Left lobe of liver (tissue), 2 donors: ENCODE measurements at places on chromosomes 5 and 9.
A peak's percentile ranks its signal among the peaks of the same experiment; 100 is the strongest.

- no peak for DNase-seq
These were observed 33.4 kb upstream of the CDC42SE2 start for GRCh38 chr5:131230406-131230805.

GRCh38 chr5:132389585-132390286 is 20.2 kb downstream of the SLC22A5 start:
- no peak for DNase-seq

GRCh38 chr9:137851516-137852267 is 25.9 kb upstream of the CACNA1B start:
- DNase-seq: no peak

DNA sequence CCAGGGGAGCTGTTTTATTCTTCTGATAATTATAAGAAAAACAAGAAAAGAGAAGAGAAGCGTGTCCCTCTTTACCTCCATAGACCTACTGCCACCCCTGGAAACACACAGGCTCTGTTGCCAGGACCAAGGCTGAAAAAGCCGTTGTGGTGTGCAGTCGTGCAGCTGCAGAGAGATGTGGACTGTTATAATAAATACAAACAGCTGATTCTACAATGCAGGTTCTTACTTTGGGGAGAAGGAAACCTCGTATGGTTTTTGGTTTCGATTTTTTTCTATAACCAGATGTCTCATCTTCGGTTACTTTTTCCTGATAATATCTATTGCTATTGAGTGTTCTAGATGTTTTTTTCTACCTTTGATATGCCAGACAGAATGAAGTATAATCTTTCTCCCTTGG is 28.1 kb downstream of the FYB1 start:
- DNase-seq: no peak

DNA sequence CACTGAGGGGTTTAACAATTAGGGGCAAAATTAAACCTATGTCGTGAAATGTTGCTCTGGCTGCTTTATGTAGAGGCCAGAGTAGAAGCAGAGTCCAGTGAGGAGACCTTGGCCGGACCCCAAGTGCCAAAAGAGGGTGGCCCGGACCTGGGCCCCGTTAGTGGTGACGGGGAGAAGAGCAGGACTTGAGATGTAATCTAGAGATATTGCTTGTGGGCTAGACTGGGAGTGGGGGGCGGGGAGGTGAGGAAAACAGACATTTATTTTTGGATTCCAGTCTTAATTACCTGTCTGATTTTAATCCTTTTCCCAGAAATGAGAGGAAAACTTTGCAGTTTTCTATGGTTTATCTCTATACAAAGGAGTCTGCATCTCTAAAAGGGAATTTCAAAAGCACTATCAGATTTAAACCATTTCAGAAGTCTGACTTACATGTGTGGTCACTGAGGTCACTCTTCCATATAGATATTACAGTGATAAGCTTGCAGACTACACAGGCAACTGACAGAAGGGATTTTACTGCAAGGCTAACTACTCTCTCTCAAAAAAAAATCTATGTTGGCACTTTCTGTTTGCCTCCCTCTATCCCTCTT is 108.1 kb downstream of the MED27 start:
- no peak for DNase-seq

GRCh38 chr5:150022681-150023080 is 22.1 kb downstream of the HMGXB3 start:
- DNase-seq: no peak

- no peak for DNase-seq
These were observed 198.4 kb upstream of the NR3C1 start for GRCh38 chr5:143601917-143602333.

GRCh38 chr5:169631360-169631759 is 5.7 kb upstream of the DOCK2 start:
- no peak for DNase-seq

DNA sequence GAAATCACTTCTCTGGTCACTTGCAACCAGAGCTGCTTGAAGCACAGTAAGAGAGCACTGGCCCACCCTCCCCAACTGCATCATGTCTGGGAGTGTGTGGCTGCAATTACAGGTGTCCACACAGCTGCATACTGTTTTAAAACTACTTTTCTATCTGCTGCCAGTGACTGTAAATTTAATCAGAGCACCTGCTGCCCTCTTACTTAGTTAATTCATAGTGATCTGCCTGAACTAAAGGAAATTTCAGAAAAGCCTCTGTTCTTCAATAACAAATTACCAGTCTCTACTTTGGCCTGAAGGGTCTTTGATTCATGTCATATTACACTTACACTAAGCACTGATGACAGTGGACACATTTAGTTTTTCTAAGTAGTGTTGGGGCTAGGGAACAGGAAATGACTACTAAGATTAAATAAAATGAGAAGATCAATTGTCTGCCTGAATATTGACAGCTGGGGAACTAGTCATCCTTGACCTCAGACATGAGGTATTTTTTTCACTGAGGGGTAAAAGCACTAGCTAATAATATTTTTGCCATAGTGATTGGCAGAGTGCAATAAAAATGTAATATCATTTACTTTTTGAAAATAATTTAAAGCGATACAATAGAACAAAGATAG is 788.9 kb upstream of the GRAMD2B start:
- no peak for DNase-seq

DNA sequence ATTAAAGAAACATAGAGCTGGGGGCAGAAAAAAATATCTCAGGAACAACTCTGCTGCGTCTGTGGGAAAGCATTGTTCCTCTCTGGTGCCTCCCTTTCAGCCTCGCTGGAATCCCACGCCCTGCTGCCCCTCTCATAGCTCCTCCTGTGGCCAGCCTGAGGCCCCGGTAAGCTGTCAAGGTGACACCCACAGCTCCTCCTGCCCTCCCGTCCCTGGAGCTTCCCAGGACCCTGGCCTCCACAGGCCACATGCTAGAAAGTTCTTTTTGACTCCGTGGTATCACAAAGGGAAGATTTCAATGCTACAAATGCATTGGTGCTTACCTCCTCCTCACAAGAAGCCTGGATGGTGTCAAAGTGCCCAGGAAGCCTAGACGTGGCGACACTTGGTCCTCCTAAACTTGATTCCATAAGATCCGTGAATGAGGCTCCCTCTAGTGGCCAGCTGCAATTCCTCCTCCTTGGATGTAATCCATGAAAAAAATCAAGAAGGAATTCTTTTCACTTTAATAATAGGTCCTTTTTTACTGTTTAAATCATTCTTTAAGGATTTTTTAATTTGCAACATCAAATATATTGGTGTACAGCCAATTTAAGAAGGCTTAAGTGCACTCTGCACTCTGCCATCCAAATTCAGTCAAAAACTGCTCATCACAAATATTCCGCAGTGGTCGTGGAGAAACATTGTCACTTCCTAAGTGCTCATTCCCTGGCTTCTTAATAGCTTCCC is 104.9 kb downstream of the CFAP90 start:
- DNase-seq: peak; percentile 50

DNA sequence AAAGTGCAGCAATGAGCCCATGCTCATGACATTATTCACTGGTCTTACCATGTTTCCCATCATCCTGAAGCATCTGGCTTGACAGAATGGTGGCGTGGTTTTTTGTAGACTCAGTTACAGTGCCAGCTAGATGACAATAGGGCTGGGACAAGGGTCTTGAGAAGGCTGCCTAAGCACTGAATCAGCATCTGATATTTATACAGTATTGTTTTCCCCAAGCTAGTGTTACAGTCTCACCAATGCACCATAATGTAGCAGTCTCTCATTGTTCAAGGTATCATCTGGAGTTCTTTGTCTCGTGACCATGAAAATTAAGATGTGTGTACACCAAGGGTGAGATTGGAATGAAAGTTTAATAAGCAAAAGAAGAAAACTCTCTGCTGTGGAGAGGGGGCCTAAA is 19.0 kb upstream of the GGTA1 start:
- DNase-seq: no peak

- DNase-seq: no peak
These were observed 40.8 kb upstream of the COL15A1 start for GRCh38 chr9:98902925-98903324.

DNA sequence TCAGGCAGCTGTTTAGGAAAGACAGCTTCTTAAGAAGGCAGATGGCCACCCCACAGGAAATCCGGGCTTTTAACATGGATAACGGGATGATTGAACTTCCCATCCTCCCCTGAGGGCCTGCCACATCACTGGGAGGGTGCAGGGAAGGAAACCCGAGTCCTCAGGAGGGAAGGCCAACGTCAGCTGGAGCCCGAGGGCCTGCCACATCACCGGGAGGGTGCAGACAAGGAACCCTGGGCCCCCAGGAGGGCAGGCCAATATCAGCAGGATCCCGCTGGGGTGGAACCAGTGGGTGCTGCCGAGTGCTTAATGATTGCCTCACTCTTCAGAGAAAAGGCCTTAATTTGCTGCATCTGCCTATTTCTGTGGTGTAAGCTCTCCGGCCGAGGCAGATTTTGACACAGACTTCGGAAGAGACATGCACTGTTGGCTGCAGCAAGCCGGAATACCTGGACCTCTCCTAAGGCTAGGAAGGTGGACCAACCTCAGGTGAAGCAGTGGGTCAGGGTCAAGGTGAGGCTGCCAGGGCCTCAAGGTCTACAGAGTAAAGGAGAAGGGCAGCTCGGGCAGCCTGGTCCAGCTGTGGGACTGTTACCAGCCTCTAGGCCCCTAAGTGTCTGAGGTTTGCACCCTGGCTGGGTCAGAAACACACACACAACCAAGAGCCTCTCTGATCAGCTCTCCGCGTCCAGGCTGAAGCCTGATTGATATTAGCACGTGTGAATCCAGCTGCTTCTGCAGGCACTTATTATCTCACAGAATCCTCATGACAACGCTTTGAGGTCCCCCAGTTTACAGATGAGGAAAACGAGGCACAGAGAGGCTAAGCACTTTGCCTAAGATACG is 14.8 kb upstream of the COL5A1 start:
- DNase-seq: peak; percentile 33

- DNase-seq: no peak
These were observed 130.4 kb downstream of the DAB2IP start for GRCh38 chr9:121781701-121782464.

- no peak for DNase-seq
These were observed 12.3 kb upstream of the STING1 start for GRCh38 chr5:139494832-139495231.

DNA sequence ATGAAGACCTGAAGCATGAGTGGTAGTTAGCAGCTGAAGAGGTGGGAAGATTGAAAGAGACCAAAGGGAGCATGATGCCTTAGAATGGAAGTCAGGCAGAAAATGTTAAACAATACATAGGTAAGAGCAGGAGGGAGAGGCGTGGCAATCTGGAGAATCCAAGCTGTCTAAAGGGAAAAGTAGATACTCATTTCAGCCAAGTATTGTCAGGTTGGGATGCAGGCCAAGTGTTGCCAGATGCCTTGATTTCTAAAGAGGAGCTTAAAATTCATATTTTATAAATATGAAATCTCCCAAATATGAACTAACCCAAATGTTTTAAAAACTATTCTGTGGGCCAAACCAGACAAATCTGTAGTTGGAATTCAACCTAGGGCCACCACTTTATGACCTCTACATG is 4.2 kb downstream of the PAM start:
- DNase-seq: no peak

DNA sequence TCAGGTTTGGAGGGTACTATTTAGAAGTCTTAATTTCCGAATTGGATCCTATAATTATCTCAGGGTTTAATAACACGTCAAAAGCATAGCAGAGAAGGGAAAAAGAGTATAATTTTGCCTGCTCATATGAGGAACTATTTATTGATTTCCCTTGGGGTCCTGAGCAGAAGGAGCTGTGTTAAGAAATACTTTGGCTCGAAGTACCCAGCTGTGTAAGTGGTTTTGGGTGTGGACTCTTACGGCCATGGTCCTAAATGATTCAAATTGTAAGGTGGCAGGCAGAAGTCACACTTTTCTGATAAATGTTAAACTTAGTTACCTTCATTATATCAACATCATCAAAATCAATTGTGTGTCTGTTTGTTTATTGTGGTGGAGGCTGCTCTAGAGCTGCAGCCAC is 190.4 kb downstream of the MTRR start:
- no peak for DNase-seq

DNA sequence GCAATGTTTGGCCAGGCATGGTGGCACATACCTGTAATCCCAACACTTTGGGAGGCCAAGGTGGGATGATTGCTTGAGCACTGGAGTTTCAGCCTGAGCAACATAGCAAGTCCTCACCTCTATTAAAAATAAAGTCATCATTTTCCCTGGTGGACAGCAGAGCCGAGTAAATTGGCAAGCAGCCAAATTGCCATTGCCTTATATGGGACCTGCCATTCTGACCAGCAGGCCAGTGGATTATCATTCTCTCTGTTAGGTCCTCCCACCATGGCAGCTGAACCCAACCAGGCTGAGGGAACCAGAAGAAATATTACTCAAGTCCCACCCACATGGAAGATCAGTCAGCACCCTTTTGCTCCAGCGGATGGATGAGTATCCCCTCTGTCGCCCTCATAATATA is 1829.9 kb downstream of the EFNA5 start:
- DNase-seq: no peak

DNA sequence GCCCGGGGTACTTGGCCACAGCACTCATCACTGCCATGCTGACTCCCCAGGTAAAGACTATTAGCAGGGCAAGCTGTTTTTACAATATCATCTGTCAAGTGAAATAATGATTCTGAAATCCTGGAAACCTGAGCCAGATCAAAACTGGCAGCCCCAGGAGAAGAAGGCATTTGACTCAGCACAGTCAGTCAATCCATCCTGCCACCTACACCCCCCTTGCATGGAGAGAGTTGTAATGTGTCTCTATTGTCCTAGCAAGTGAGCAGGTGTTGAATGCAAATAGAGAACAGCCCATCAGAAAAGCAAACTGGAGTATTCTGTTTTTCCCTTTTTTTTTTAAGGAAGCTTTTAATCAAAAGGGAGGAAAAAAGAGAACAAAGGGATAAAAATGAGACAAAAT is 291.2 kb downstream of the BRINP1 start:
- DNase-seq: no peak

DNA sequence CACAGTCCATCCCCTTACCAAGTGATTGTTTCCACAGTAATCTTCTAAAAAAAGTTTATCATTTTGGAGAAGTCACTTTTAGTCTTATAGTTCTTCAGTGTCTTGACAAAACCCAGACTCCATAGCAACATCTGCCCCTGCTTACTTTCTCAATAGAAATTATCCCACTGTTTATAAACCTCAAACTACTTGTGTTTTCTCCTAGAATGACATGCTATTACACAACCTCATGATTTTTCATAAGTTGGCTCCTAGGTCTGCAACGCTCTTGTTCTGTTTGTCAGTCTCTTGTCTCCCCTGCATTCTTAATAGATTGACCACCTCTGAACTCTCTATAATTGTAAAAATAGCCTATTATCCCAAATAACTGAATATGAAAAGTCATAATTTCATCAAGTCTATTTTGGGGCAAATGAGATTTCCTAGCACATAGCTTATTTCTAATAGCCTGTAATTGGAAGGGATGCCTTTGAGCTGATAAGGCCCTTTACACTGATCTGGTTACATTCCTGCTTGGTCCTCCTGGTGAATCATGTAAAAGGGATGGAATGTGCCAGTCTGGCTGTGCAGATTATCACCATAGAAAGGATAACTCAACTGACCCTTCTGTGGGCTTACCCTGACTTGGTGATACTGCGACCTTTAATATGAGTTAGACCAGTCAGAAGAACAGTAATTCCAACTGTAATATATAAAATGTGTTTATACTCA is 69.6 kb downstream of the CHSY3 start:
- DNase-seq: no peak

- no peak for DNase-seq
These were observed 156.4 kb downstream of the EDIL3 start for GRCh38 chr5:84228266-84228665.
